ENCODE measurements at places on chromosomes 5 and 9. TPM values are rescaled to one million over a fixed set of nuclear protein-coding genes. Genes with fewer than 3 reads are reported as not detected.

The PITX1 gene
- total RNA-seq, result 50.1 TPM

The MOB3B gene
- total RNA-seq, result 8.0 TPM

The IRGM gene
- not detected for total RNA-seq

The GRAMD2B gene
- 39.4 TPM for total RNA-seq

The DDX4 gene
- total RNA-seq, result 0.42 TPM

The SPINK5 gene
- total RNA-seq, result 0.21 TPM

The PDE6A gene
- 0.05 TPM for total RNA-seq

The INSL6 gene
- total RNA-seq, result not detected

The ZCCHC7 gene
- total RNA-seq, result 40.7 TPM

The LHX2 gene
- total RNA-seq, result not detected

The DMGDH gene
- total RNA-seq, result 3.1 TPM

The MCIDAS gene
- 0.32 TPM for total RNA-seq

The DPH7 gene
- total RNA-seq, result 21.2 TPM

The ADAMTS13 gene
- 1.8 TPM for total RNA-seq

The PCDHGB5 gene
- 13.5 TPM for total RNA-seq

The SPINK13 gene
- not detected for total RNA-seq

The SLC36A3 gene
- total RNA-seq, result not detected

The TEX48 gene
- not detected for total RNA-seq

The ATP6V0E1 gene
- total RNA-seq, result 118 TPM

The GHR gene
- total RNA-seq, result 34.6 TPM

The OR1N2 gene
- total RNA-seq, result not detected

The PHF24 gene
- total RNA-seq, result 0.69 TPM

The ZNF879 gene
- total RNA-seq, result 11.9 TPM

The SPATA31A3 gene
- not detected for total RNA-seq

The MYOZ3 gene
- total RNA-seq, result 3.2 TPM

The SLC9A3 gene
- 2.1 TPM for total RNA-seq

The LAMC3 gene
- 12.2 TPM for total RNA-seq

The PTBP3 gene
- 59.9 TPM for total RNA-seq

The PAEP gene
- not detected for total RNA-seq

The GLRA1 gene
- not detected for total RNA-seq

The GM2A gene
- 33.7 TPM for total RNA-seq

The ENTPD2 gene
- total RNA-seq, result 6.4 TPM

The SLC23A1 gene
- not detected for total RNA-seq

The PROB1 gene
- total RNA-seq, result 1.4 TPM

The IFNA21 gene
- total RNA-seq, result not detected

The LYRM7 gene
- total RNA-seq, result 24.1 TPM

The TLX3 gene
- 0.32 TPM for total RNA-seq

The PNPLA7 gene
- total RNA-seq, result 1.1 TPM

The PCDHB15 gene
- total RNA-seq, result 7.8 TPM

The PCDHB8 gene
- total RNA-seq, result 1.6 TPM

The MYMK gene
- total RNA-seq, result 1.2 TPM

The SGCD gene
- total RNA-seq, result 106 TPM

The KIF4B gene
- 0.05 TPM for total RNA-seq

The FST gene
- 19.7 TPM for total RNA-seq

The CDK7 gene
- 31.2 TPM for total RNA-seq

The NR5A1 gene
- total RNA-seq, result not detected

The CD14 gene
- total RNA-seq, result 57.6 TPM

The TAF11L10 gene
- not detected for total RNA-seq

The IFNK gene
- not detected for total RNA-seq

The SAXO1 gene
- total RNA-seq, result 0.21 TPM

All from urinary bladder (tissue), 4 donors.